ENCODE measurements at places on chromosomes 13 and 19.

GRCh38 chr13:75889427-75889826 lies 253.3 kb downstream of the LMO7 start:
- DNase-seq = peak; percentile 91

- DNase-seq = no peak
These were observed 76.7 kb downstream of the RASA3 start for GRCh38 chr13:114055766-114056165.

DNA sequence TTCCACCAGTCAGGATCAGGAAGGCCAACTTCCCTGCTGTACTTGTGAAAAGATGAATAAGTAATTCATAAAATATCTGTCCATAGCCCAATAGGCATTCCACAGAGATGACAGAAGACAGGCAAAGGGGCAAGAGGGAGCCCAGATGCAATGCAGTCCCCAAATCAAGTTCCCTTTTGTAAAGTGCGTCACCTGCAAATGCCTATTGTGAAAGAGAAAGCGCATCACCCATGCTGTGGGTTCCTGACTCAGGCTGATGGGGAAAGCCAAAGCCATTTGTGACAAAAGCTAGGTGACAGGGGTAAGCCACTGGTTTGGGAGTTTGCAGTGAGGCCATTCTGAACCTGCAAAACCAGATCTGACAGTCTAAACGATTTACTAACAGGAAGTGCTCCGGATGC lies 157.5 kb upstream of the ZNF536 start:
- DNase-seq = peak; percentile 31

GRCh38 chr13:94162289-94162688 lies 317.2 kb downstream of the DCT start:
- no peak for DNase-seq

DNA sequence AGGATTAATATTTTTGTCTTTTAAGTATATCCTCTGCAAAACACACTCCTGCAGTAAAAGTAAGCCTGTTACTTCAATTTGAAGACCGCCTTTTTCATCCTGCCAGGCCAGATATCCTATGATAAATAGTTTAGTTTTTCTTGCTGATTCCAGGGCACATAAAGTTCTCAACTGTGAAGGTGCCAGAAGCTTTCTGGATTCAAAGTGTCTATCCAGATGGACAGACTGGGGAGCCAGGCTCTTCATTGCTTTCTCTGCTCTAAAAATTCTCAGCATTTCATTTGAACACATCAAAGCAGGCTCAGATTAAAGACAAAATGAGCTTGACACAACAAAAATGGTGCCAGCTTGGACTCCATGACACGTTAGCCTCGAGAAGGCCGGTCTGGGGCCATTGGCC lies 53.6 kb upstream of the UBL3 start:
- DNase-seq = no peak

- peak; percentile 61 for DNase-seq
These were observed 182.1 kb downstream of the PCDH17 start for GRCh38 chr13:57813651-57814050.
